Activated CD4-positive, alpha-beta T cell treated with anti-CD3 and anti-CD28 coated beads, Interleukin-2, Interleukin-6, amounts not matched to agents 100 ng/mL and 50 ng/mL, durations not matched to agents 16 hours and 8 hours (primary cell): ENCODE measurements at places on chromosomes 7 and 10.
A peak's percentile ranks its signal among the peaks of the same experiment; 100 is the strongest.

DNA sequence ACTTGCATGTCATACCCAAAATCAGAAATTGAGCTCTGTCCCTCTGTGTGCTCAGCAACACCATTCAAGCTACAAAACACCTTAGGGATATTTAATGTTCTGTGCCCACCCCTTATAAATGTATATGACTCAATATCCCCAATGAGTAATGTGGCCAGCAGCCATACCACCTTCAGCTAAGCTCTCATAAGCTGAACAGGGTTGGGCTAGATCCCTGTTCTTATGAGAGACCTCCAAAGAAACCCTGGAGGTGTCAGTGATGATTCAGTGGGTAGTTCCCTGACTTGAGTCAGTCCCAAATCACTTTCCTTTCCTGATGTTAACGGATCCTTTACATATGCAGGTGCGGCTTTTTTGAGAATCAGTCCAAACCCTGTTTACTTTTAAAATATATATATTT is 253.8 kb downstream of the CREB5 start:
- no peak for DNase-seq

- DNase-seq, result no peak
Observed at GRCh38 chr10:15809450-15809849, 50.9 kb downstream of the MINDY3 start.

GRCh38 chr10:8369666-8370065 is 315.2 kb downstream of the GATA3 start:
- peak; percentile 73 for DNase-seq

- no peak for DNase-seq
Observed at GRCh38 chr7:94133460-94133859, 129.3 kb upstream of the BET1 start.

- no peak for DNase-seq
Observed at GRCh38 chr10:24215196-24215595, 6.3 kb downstream of the KIAA1217 start.

- DNase-seq, result no peak
Observed at GRCh38 chr7:33504266-33504665, 374.9 kb downstream of the BBS9 start.

DNA sequence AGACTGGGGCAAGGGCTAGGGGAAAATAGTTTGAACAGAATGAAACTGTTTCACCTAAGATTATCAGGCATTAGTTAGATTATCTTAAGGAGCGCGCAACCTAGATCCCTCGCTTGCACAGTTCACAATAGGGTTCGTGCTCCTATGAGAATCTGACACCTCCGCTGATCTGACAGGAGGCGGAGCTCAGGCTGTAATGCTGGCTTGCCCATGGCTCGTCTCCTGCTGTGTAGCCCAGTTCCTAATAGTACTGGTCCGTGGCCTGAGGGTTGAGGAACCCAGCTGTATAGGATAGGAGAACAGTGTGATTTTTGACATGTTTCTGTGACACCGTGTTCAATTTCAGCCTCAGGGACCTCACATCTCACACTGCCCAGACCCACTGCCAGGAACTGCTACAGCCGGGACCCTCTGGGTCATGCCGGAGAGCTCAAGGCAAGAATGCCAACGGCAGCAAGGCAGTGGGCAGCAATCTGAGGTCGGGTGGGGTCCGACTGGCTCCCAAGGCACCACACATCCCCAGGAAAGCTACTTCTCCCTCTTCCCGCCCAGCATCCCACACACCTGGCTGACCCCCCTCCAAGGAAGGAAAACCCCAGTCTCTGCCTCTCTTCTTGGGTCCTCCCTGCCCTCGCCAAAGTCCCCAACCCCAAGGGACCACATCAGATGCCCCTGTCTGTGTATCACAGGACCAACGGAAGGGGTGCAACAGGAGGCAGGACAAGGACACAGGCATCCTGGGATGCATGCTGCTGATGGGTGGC is 31.7 kb downstream of the CAMK2B start:
- no peak for DNase-seq

DNA sequence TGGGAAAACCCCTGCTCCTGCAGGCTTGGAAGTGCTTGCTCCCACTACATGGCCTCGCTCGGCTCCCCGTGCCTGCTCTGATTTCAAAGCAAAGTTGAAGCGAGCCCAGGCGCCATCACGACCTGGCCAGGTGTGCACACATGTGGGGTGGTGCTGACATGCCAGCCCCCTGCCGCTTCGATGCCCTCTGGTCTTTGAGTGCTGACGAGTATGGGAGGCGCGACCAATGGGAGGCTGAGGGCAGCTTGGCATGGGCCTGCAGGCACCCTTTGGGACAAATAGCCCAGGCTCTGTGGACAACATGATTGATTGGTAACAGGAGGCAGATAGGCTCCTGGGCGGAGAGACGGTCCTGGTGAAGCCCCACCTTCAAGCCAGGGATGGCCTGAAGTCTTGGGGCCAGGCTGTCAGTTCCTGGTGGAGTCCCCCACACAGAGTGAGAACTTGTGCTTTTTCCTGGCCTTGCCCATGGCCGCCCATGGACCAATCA is 252.4 kb upstream of the SEMA3A start:
- no peak for DNase-seq

DNA sequence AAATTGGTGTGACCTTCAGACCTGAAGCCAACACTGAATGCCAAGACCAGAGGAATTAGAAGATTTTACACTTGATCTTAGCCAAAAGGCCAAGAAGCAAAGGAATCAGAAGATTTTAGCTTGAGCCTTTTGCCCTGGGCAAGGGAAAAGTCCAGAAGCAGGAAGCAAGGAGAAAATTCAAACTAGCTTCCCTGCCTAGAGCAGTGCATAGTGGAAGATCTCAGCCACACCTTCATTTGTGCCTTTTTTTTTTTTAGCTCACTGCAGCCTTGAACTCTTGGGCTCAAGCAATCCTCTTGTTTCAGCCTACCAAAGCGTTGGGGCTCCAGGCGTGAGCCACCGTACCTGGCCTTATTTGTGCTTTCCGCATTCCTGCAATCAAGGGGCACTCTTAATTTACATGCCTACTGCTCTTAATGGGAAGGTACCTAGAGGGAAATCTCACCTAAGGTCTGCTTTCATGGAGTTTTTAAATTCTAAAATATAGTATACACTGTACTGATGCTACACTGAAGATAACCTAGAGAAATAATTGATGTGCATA is 8.3 kb upstream of the PIP4K2A start:
- no peak for DNase-seq

DNA sequence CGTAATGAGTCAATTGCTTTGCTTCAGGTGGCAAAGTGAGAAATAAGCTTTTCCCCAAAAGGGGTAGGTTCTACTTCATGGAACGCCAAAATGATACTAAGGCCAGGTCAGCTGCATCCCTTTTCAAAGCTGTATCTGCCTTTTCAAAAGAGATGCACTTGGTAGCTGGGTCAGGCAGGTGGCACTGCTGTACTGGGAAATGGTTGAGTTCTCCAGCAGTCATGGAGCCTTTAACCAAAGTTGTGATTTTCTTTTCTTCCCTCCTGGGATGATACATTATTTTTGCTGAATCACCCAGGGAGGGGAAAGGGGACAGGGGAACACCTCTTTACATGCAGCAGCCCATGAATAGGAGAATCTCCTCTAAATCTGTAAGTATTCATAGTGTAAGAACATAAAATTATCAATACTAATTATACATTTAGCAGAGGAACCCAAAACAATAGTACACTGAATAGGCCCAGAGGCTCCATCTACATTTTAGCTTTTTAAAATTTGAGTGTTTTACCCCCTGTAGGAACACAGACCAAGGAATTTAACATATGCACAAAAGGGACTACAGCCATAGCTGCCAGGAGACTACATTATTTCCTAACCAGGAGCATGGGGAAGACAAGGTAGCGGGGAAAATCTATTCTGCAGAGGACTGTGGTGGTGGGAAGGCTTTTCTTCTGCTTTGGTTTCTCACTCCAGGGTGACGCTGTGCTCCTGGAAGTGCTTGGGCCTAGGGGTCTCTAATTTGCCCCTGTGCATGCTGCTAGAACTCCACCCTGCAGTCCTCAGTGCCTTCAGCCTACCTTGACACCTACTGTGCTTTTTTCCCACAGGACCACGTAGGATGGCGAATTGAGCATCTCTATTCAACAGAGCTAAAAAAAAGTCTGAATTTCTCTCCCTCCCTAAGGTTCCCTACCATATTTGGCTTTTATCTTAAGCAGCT is 6.4 kb upstream of the GPR22 start:
- peak; percentile 43 for DNase-seq

DNA sequence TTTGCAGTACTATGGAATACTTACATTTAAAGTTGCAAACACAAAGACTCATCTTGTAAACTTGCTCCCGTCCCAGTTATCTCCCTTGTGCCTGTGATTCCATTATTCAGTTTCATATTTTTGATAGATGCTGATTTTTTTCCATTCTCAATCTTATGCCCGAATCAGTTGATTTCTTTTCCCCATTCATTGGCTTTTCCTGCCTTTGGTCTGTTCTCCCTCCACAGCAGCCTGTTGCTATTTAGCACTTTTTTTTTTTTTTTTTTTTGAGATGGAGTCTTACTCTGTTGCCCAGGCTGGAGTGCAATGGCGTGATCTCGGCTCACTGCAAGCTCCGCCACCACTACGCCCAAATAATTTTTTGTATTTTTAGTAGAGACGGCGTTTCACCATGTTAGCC is 78.0 kb downstream of the ABCC2 start:
- no peak for DNase-seq

GRCh38 chr7:150479023-150479716 is 28.7 kb downstream of the GIMAP8 start:
- no peak for DNase-seq

DNA sequence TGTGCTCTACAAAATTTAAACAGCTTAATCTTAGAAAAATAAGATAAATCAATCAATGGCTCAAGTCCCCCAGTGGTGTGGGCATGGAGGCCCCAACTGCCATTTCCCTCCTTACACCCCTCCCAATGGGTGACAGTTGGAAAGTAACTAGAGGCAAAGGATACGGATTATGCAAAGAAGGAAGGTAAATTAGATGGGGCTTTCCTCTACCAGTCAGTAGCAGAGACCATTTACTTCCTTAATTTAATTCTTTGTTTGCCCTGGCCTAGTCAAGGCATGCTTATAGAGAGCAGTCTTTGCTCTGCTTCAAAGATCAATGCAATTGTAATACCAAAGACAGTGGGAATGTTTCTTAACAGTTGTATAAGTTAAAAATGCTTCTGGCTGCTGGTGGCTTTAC is 63.3 kb upstream of the PAPSS2 start:
- no peak for DNase-seq

GRCh38 chr10:17423632-17424186 is 30.7 kb downstream of the ST8SIA6 start:
- no peak for DNase-seq

GRCh38 chr7:78499283-78499682 is 700.7 kb downstream of the PHTF2 start:
- DNase-seq, result no peak

DNA sequence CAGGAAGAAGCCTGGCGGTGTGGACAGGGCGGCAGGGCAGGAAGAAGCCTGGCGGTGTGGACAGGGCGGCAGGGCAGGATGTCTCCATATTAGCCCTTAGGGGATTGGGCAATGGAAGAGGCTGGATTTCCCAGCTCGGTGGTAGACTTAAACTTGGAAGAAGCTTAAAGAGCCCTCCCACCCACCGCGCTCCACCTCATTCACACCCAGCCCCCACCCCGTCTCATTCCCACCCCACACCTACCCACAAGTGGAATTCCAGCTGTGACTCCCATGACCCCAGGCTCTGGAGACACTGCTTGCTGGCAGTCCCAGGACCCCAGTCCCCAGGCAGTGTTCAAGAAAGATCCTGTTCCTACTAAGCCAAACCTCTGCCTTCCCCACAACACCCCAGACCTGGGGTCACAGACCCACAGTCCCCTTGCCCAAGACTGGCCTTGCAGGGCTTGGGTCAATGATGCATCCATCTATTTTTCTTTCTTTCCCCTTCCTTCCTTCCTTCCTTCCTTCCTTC is 34.0 kb downstream of the SPDYE6 start:
- no peak for DNase-seq

DNA sequence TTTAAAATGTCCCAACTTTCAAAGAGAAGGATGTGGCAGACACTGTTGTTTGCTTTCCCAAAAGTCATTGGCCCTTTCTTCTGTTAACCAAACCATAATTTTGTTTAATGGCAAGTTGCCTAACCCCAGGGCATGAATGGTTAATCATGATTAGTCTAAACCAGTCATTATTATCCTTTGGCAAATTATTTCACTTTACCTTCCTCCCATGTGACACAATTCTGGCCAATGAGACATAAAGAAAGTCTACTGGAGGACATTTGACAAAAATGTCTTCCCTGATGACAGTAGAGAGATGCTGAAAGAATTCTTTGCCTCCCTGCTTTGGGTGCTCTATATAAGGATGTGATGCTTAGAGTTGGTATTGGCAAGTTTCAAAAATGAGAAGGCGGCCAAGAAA is 101.9 kb downstream of the PODXL start:
- no peak for DNase-seq

DNA sequence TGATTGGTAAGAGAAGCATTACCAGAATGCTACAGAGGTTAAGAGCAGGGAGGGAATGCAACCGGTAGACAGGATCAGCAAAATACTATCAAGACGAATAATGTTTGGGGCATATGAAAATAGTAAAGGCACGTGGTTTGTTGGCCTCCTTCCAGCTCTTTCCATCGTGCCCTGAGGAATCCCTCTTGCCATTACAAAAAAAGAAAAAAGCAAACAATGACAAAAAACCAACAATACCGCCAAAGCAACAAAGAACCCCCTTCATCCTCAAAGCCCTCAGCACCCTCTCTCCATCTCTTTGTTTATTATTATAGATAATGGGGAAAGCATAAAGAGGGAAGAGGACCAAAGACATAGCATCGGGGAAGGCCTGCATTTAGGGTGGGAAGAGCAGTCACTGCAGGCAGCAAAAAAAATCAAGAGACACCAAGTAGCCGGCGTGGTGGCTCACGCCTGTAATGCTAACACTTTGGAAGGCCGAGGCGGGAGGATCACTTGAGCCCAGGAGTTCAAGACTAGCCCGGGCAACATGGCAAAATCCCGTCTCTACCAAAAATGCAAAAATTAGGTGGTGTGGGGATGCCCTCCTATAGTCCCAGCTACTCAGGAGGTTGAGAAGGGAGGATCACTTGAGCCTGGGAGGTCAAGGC is 78.0 kb downstream of the HIP1 start:
- no peak for DNase-seq

DNA sequence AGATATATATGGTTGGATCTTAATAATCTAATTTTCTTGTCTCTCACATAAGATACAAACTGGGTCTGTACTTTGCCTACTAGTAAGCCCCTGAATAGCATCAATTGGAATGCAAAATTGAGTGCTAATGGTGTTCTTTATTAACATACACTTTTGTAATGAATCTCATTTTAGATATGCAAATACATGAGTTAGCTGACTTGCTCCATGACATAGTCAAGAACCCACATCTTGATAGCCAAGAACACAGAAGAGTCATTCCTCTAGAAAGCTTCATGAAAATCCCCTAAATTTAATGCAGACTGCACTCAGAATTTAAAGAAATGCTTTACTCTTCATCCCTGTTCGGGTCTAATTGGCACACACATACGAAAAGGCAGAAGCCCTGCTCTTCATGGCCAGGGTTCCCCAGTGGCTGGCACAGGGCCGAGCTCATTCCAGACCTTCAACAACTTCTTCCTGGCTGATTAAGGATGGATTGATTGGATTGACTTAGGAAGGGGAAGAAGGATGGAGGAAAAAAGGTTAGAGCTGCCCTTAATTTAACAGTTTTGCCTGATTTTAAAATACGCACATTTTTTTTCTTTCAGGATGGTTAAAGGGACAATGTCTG is 431.1 kb upstream of the KLF6 start:
- no peak for DNase-seq

GRCh38 chr7:104179178-104179577 is 28.6 kb downstream of the ORC5 start:
- no peak for DNase-seq

- DNase-seq, result no peak
Observed at GRCh38 chr10:80187060-80187459, 18.3 kb downstream of the ANXA11 start.
